ENCODE measurements at places on chromosomes 3 and 15.

GRCh38 chr3:179452176-179452564 is 900 bp upstream of the GNB4 start:
- peak; percentile 1 for DNase-seq

DNA sequence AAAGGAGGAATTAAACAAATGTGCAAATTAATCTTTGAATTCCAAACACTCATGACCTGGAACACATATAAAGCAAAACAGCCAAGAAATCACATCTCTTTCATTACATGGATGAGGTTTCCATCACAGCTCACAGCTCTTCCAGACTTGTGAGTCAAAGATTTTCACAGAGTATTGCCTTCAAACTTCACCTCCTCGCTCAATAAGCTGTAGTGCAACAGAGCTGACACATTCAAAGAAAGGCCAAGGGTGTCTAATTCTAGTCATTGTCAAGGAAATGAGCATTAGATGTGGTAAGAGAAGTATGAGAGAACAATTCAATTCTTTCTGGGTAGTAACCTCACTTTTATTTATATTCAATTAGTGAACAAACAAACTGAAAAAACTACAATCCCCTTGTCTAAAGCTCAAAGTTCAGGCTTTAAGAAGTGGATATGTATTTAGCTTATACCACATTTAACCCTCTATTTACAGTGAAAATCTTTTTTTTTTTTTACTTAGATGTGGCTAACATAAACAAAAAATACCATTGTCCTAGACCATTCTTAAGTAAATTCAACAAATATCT is 11.9 kb downstream of the WDR72 start:
- DNase-seq = no peak

- DNase-seq = peak; percentile 55
These were observed at the start of gene ITPKA for GRCh38 chr15:41493205-41493901. Gene ITPKA, plus strand, starts transcription at chr15:41493874. Its CDS starts 54 bp downstream, at chr15:41493928.

DNA sequence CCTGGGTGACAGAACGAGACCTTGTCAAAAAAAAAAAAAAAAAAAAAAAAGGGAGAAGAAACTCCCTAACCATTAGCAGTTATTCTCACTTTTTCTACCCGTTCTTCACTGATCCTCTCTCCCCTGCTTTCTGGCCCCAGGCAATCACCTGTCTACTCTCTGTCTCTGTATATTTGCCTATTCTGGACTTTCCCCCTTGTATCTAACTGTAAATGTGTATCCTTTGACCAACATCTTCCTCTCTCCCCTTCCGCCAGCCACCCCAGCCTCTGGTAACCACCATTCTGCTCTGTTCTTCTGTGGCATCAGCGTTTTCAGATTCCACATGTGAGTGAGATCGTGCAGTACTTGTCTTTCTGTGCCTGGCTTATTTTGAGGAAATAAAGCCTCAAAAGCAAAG is 6.9 kb downstream of the CYFIP1 start:
- no peak for DNase-seq

GRCh38 chr3:70138606-70139005 is 139.1 kb downstream of the SAMMSON start:
- no peak for DNase-seq

DNA sequence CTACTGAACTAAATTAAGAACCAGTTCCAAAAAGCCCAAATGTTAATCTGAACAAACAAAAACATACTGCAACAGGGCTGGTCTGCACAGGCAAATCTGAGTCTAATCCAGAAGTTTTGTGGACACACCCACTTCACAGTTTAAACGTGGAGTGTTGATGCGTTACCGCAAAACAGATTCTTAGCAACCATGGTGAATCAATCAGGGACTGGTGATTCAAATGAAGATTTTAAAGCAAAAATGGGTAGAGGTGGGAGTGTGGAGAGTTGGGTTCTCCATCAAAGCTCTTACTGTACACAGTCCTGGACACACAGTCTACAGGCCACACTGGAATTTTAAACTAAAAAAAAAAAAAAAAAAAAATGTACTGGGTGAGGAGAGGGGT is 5.2 kb downstream of the ANXA2 start:
- no peak for DNase-seq

DNA sequence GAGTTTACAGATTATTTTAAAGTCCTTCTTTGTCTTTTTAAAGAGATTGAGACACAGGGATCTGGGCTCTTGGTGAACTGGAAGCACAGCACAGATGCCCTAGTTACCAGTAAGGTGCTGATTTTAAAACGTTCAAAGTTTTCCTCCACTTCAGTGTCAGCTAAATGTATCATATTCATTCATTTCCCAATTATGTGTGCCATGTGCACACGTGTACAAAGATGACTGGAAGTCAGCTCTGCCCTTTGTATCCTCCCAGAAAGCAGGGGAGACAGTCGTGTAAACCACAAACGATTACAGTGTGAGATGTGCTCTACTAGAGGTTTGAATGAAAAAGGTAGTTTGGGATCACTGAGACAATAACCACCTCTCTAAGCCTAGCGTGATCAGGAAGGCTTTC is 730 bp downstream of the ZKSCAN7 start:
- DNase-seq = no peak

DNA sequence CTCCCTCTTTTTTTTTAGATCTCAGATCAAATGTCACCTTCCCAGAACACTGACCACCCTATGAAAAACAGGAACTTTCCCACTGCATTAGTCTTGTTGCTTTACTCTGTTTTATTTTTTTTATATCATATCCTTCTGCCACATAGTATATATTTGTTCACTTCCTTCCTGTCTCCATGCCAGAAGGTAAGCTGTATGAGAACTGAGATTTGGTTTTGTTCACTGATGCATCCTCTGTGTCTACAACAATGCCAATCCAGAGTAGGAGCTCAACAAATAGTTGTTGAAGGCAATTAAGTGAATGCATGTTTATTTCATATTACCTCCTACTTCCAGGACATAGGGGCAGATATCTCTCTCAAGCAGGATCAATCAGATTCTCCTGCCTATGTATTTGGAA is 114.4 kb downstream of the TPRG1 start:
- DNase-seq = no peak

DNA sequence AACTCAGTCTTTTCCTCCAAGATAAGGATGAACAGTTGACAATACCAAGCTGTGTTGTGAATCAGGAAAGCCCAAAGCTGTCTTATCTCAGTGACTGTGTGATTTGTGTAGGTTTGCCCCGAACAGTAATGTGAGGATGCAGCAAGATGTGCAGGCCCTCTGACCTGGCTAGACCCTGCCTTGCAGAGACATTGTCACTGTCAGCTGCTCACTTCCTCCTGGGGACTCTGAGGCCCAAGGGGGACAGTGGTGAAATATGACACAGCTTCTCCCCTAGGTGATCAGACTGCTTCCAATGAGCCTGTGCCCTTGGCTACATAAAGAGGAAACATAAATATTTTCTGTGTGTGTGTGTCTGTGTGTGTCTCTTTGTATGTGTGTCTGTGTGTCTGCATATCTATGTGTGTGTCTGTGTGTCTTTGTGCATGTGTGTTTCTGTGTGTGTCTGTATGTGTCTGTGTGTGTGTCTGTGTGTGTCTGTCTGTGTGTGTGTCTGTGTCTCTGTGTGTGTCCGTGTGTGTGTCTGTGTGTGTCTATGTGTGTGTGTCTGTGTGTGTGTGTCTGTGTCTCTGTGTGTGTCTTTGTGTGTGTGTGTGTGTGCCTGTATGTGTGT is 21.7 kb downstream of the LRRK1 start:
- no peak for DNase-seq

- no peak for DNase-seq
These were observed 617.5 kb upstream of the CCDC54 start for GRCh38 chr3:106759731-106760130.

Data from anterior cingulate cortex (tissue), 58 donors.